EH (cell line): ENCODE measurements at places on chromosomes 1 and 21.
A peak's percentile ranks its signal among the peaks of the same experiment; 100 is the strongest.

DNA sequence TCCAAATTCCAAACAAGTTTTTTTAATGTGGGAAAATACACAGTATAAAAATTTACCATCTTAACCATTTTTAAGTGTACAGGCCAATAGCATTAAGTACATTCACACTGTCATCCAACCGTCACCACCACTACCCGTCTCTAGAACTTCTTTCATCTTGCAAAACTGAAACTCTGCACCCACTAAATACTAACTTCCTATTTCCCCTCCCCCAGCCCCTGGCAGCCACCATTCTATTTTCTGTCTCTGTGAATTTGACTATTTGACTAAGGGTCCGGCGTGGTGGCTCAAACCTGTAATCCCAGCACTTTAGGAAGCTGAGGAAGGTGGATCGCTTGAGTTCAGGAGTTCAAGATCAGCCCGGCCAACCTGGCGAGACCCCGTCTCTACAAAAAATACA lies 36.1 kb downstream of the CLSTN1 start:
- DNase-seq, result no peak

GRCh38 chr1:190479050-190479397 lies 1.4 kb upstream of the BRINP3 start:
- no peak for DNase-seq

DNA sequence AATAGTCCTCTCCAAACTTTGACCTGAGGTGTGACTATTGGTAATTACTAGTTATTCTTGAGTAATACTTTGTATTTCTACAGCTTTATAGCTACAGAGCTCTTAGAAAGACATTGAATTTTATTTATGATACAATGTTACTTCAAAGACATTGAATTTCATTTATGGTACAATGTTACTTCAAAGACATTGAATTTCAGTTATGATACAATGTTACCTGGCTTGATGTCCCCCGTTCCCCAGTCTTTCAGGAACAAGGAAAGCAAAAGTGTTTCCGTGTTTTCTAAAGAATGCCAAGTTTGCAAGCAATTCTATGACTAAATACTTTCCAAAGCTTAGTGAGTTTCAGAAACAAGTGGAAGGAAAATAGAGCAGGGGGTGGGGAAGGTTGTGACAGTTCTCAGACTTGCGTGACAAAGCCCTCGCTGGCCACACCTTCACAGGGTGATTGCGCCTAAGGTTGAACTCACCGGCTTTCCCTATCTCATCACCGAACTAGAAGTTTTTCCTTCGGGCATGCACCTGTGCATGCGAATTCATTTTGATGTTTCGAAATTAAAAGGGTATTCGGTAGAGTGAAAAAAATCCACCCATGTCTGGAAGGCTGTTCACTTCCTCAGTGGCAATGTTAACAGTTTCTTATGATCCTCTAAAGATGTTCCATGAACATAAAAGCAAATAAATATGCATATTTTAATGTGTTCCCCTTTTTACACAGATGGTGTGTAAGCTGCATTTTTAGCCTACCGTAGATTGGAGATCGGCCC lies 909 bp upstream of the PAXBP1 start:
- DNase-seq, result peak; percentile 51

GRCh38 chr1:2275796-2276536 lies 47.8 kb downstream of the SKI start:
- DNase-seq, result peak; percentile 40

DNA sequence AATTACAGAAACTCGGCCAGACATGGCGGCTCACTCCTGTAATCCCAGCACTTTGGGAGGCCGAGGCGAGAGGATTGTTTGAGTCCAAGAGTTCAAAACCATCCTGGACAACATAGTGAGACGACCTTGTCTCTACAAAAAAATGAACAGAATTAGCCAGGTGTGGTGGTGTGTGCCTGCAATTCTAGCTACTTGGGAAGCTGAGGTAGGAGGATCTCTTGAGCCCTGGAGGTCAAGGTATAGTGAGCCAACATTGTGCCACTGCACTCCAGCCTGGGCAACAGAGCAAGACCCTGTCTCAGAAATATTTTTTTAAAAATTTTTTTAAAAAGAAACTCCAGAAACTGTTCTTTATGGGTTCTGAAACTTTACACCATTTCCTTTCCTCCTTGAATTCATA lies 38.4 kb upstream of the IFNGR2 start:
- no peak for DNase-seq

DNA sequence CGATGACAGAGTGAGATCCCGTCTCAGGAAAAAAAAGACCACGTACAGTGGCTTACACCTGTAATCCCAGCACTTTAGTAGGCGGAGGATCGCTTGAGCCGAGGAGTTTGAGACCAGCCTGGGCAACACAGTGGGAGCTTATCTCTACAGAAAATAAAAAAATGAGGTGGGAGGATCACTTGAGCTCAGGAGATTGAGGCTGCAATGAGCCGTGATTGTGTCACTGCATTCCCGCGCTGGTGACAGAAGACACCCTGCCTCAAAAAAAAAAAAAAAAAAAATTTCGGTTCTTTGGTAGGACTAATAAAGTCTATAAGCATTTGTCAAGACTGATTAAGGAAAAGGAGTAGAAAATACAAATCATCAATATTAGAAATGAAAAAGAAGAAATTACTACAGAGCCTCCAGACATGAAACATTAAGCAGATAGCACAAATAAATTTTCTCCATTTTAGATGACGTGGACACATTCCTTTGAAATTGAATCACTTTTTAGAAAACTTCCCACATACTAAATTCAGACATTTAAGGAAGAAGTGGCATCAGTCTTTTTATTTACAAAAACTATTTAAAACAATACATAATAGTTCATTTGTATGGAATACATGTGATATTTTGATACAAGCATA lies 30.4 kb downstream of the MORC3 start:
- DNase-seq, result peak; percentile 81

GRCh38 chr1:164765992-164766720 lies 207.2 kb downstream of the PBX1 start:
- peak; percentile 50 for DNase-seq

- no peak for DNase-seq
Measured at GRCh38 chr1:37403166-37403565, 71.2 kb upstream of the ZC3H12A start.

- no peak for DNase-seq
Measured at GRCh38 chr1:177441281-177441680, 270.5 kb downstream of the BRINP2 start.

- no peak for DNase-seq
Measured at GRCh38 chr1:181206979-181207790, 118.7 kb downstream of the IER5 start.

- DNase-seq, result no peak
Measured at GRCh38 chr1:88740784-88741183, 56.7 kb downstream of the PKN2 start.

DNA sequence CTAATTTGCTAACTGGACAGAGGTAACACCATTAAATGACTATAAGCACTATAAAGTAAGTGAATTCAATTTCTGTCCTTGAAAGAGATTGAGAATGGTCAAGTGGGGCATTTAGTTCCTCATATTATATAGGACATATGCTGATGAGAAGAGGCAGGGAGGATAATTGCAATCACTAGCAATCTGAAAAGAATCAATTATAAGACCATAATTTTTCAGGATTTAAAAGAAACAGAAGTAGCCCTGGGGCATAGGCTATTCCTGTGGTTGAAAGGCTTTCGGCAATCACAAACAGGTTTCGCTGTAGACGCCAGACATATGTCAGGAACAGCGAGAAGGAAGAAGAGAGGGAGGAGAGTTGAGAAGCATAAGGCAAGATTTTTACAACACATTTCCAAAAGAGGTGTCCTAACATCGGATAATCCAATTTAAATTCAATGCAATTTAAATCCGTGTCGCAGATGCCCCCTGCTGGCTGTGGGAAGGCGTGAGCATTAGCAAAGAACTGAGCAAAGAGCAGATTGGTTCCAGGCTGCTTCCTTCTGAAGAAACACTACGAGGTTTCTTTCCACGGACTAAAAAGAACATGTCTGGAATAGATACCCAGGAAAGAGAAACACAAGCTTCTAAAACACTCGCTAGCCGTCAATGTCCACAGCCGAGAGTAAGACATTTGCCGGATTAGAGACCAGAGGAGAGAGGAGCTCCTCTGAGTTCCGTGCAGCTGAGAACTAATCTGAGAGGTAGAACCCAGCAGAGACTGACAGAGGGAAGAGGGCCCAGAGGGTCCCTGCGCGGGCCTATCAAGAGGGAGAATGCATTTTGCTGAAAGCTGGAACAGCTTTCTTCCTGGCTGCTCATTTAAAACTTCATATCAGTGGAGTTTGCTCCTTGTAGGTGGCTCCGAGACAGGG lies 27.9 kb downstream of the RGS5 start:
- DNase-seq, result peak; percentile 68

DNA sequence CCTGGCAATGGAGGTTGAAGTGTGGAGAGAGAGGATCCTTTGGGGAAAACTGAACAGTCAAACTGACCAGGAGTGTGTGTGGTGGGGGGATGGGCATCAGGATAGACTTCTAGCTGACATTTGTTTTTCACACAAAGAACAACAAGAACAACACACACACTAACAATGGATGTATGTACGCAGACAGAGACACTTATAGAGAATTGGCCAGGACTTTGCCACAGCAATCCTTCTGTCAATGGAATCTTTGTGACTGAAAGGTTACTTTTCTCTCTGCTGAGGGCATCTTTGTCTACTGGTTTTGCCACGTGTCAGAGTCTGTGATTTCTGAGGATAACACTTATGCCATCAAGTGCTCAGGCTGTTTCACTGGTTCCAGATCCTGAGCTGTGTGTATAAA lies 12.4 kb upstream of the FCGR2A start:
- no peak for DNase-seq
